ENCODE measurements at places on chromosomes 4 and X.
A peak's percentile ranks its signal among the peaks of the same experiment; 100 is the strongest.

GRCh38 chr4:143482840-143483239 lies 30.7 kb upstream of the SMARCA5 start:
- DNase-seq: peak; percentile 17

DNA sequence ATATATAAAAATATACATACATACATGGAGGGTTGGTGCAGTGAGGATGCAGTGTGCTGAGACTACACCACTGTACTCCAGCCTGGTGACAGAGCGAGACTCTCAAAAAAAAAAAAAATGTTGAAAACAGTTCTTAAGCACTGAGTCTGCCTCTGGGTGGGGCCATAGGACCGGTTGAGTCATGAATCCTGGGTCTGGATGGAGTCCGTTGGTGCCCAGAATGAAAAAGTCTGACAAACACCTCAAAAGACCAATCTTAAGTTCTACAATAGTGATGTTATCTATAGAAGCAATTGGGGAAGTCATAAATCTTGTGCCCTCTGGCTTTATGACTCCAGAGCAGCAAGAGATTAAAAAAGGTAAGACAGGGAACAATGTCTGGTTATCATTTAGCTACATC lies 70.4 kb downstream of the FGFBP1 start:
- no peak for DNase-seq

- DNase-seq: no peak
Observed at GRCh38 chr4:94457692-94458106, 6.0 kb downstream of the PDLIM5 start.

- DNase-seq: no peak
Observed at GRCh38 chr4:145217349-145217748, 37.0 kb upstream of the OTUD4 start.

DNA sequence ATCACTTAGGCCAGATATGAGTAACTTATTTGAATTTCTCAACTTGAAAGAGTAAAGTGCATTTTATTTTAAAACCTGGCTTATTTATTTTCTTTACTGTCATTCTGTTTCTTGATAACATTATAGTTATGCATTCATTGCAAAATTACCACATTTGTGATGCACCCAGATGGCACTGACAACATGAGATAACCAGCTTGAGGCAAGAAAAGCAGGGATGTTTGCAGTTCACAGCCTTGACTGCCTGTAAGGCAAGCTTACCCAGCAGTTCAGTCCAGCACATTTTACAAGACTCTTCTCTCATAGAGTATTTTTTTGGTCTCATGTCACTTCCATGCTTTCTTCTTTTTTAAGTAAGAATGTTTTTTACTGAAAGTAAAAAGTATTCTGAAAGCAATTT lies 25.3 kb upstream of the EPGN start:
- DNase-seq: no peak

DNA sequence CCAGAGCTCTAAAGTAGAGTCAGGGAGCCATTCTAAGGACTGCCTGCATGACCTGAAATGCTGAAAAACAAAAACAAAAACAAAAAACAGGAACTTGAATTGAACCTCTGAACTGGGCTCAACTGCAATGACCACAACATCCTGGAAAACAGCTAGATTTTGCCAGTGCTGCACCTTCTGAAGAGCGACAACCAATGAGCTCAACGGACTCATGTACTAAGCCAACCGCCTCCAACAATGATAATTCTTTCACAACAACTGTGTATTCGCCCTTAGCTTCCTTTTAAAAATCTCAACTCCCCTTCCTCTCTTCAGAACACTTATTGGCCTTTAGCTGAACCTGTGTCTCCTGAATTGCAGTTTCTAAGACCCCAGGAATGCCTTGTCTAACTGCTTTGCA lies 69.8 kb downstream of the HAUS3 start:
- no peak for DNase-seq

DNA sequence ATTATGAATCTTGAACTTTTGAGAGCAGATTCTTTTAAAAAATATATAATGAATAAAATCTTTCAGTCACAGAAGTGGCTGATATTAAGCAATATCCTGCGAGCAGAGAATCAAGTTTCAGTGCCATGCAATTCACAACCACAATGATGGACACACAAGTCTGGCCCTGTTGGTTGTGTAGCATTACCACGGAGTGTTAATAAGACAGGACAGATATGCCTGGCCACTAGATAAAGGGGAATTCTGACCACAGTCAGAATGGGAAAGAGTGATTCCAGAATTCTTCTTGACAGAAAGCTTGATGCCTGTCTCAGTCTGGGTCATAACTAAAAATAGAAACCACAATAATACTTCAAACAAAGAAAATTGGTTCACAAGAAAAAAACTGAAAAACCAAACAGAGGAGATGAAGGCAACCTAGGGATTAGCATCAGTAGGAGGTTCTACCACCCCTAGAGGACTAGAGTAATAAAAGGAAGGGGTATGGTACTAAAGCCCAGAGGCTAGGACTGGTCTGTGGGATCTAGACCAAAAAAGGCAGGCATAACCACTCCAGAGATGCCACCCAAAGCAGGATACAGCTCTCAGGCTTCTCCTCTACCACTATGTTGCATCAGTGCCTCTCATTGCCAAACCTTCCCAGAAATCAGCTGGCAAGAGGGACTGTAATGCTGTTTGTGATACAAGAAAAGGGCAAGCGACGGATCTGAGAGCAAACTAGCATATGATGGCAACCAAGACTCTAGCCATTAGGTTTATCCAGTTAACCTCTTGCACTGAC lies 59.0 kb downstream of the RNF150 start:
- no peak for DNase-seq

DNA sequence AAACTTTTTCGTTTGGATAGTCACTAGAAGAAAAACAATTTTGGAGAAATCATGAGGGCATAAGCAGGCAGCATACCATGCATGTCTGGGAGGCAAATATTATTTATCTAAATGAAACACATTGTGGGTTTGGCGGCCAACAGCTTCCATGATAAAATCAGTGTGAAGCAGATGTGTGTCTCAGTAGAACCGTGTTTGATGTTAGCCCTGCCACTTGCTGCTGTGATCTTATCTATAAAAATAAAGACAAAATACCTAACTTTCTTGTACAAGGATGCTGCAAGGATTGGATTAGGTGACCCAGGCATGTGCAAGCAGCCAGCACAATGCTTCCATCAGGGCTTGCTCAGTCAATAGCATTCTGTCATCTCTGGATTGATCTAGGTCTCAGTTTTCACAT lies 341.4 kb downstream of the PACRGL start:
- DNase-seq: no peak

DNA sequence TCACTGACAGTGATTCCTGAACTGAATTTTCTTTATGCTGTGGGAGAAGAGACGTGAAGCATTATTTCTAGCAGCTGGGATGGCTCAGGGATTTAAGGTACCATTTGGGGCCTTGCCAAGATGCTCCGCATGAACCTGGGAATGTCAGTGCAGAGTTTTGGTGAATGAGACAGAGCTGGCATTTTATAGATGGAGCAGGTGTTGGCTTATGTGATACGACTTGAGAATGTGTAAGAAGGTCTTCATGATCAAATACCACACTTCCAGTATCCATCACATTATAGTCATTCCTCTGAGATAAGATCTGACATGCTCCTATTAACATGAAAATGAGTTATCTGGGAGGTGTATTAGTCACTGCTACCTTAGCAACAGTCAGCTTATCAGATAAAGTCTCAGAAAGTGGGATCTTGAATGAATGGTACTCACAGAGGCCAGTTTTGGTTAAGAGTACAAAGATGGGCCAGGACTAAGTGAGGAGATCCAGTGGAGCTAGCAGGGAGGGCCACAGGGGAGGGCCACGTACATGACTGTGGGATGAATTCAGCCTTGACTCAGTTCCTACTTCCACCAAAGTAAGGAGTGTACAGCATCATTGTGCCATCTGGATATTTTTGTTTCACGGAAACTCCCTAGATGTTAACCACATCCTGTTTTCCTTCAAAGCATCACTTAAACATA lies 116.7 kb downstream of the SPCS3 start:
- peak; percentile 93 for DNase-seq

DNA sequence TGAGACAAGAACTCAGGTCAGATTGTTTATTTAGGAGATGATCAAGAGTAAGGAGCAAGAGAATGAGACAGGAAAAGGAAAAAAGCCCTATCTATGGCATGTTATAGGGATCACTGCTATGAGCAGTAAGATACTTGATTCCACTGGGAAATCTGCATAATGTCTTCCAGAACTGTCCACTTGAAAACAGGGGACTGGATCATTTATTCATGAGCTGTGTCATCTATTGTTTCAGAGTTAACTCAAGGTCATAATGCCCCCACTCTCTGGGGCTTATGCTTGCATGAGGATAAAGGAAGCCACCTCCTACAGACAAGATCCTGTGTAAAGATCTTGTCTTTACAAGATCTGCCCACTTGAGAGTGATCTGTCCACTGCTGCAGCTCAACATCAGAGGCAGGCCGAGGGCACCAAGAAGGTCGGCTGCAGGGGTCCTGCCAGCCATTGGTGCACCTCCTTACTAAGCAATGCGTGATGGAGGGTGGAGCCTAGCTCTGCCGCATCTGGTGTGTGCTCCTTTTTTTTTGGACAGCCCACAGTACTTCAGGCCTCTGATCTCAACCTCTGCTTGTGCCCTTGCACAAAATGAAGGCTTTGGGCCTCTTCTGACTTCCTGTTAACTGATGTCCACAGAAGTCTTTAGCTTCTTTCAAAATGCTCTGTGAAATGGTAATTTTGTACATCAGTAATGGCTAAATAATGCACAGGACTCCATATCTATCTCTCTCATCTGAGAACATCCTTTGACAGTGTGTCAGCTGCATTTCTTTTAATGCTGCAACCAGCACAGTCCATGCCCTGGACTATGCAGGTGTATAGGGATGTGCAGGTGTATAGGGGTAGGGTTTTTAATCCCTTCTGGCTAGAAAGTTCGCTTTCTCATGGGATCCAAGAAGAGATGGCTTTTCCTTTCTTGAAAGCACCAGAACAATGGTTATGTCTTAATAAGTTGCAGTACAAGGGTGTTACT lies 95.9 kb upstream of the TRPC3 start:
- no peak for DNase-seq

- DNase-seq: peak; percentile 61
Observed at GRCh38 chrX:72620550-72621145, 48.0 kb upstream of the HDAC8 start.

DNA sequence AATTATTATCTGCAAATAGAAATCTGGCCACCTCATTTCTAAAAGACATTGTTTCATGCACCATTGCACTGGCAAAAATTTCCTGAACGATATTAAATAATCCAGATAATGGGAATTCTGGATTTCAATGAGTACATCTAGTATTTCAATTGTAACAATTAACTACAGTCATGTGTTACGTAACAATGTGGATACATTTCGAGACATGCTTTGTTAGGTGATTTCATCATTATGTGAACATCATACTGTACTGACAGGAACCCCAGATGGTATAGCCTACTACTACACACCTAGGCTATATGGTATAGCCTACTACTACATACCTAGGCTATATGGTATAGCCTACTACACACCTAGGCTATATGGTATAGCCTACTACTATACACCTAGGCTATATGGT lies 14.8 kb downstream of the LAMTOR3 start:
- no peak for DNase-seq

GRCh38 chr4:166981847-166982246 lies 252.4 kb downstream of the SPOCK3 start:
- no peak for DNase-seq

- DNase-seq: no peak
Observed at GRCh38 chrX:37425370-37425769, 76.2 kb downstream of the PRRG1 start.

DNA sequence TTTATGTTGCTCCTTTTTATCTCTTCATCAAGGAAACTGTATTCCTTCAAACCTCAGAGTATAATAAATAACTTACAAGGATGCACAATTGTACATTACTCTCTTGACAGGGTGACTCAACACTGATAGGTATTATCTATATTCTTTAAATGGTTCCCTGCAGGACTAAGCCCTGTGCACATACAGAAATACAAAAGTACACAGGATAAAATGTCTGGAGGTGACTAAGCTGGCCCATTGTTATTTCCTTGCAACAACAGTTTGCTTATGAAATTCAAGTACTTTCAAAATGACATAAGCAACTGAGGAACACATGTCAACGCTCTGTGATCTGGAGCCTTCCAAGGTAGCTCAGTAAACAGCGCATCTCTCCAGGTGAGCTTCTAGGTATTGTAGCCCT lies 83.8 kb upstream of the RPL34 start:
- DNase-seq: no peak

- no peak for DNase-seq
Observed at GRCh38 chr4:27112587-27112986, 251.9 kb downstream of the STIM2 start.

GRCh38 chr4:140680686-140681085 lies 75.5 kb downstream of the TBC1D9 start:
- no peak for DNase-seq

DNA sequence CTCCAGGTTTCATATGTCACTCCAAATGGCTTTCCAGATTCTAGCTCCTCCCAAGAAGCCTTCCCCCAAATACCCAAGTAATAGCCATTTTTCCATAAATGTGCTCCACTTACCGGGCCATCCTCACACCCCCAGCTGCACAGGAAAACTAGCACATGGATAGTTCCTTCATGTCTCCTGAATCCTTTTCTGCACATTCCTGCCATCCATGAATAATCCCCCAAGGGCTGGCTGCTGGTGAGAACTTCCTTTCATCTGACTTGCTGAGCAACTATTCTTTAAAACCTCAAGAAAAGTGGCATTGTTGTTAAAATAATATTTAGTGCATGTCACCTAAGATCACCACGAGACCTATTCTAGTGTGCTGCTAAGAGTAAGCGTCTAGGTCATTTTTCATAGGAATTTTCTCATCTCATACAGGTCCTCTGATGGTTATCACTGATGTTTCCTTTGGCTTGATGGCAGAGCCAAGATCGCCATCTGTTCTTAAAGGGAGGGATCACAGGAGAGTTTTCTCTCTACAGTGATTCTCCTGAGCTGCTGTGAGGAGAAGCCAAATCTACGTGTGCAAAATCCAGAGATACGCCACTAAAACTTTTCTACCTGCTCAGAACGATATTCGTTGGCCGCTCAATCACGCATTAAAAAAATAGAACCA lies 71.3 kb downstream of the MAP3K15 start:
- no peak for DNase-seq

GRCh38 chrX:40007131-40007755 lies 90.5 kb downstream of the BCOR start:
- no peak for DNase-seq

DNA sequence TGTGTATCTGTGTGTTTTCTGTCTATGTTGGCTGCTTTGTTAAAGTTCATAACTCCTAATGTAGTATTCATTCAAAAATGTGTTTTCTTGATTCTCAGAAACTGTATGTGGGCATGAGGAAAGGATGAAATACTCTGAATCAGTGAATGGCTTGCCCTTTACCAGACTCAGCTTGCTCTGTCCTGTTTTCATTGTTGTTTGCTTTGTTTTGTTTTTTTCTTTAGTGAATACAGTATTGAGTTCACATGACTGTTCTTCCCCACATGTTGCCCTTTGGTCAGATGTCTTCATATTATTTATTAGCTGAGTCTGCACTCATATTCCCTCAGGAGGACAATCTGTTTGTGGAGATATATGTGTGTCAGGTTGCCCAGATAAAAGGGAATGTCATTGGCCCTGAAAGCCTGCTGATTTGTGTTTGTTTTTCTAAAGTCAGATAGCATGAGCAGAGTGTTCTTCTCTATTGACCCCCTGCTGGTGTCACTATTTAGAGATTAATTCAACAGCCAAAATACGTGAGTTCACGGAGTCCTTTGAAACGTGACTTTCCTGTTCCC lies 1184.4 kb downstream of the RPA4 start:
- DNase-seq: no peak

GRCh38 chr4:152831416-152831815 lies 51.7 kb downstream of the ARFIP1 start:
- no peak for DNase-seq
